Foreskin fibroblast (primary cell): ENCODE measurements at places on chromosomes 3 and 15.

- DNase-seq: peak; percentile 56
These were observed 23.7 kb upstream of the TPRG1 start for GRCh38 chr3:189148081-189148507.

DNA sequence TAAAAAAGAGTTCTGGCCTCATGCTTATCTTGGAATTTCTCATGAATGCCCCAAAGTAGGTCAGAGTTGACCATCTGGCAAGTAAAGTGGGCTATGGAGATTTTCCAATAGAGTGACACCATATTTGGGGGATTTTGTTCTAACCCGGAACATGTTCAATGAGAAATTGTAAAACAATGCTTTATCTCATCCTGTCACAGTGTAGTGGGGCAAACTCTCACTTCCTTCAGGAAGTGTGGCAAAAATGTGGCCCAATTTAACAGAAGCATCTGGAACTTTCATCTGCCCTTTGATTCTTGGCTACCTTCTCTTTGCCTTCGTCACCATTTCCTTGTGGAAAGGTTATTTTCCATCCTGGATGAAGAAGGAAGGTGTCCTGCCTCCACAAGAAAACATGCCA, 70.8 kb downstream of the ADAMTS9 start:
- no peak for DNase-seq

DNA sequence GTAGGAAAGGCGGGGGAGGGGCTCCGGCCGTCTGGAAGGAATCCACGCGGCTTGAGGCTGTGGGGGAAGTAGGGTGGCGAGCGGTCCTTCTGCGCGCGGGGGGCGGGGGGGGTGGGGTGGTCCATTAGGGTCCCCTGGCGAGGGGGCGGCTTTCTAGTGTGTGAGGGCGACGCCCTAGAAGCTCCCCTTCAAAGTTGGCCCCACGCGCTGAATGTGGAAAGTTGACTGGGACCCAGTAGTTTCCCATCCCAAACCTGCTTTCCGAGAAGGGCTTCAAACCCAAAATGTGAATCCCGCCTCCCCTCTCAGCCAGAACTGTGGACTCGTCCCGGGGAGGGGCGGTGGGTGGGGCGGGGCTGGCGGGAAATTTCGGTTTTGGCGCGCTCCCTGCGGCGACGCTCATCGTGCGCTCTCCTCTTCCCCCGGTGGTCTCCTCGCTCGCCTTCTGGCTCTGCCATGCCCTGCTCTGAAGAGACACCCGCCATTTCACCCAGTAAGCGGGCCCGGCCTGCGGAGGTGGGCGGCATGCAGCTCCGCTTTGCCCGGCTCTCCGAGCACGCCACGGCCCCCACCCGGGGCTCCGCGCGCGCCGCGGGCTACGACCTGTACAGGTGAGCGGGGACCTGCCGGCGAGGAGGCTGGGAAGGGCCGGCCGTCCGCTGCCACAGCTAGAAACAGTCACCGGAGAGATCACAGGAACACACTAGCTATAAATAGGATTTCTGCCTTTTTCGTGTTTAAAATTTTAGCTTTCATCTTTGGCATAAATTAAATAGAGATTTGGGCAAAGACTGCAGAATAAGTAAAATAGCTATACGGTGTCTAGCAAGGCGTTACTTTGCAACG, 790 bp downstream of the DUT start:
- peak; percentile 76 for DNase-seq

DNA sequence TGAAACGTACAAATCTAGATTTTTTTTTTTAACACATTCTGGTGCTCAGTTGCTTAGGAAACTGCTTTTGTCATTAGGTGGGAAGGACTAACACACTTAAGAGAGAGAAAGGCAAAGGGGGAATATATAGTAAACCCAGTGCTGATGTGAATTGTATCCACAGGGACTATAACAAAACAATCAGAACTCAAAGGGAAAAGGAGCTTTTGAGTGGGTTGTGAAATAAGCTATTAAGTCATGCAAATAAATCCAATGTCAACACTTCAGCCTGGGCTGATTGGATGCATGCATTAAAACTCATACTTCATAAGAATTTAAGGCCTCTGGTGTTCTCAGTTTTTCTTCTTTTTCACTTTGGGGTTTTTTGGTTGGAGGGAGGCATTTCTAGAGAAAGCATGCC, 628.9 kb downstream of the FHIT start:
- no peak for DNase-seq
